ENCODE measurements at places on chromosomes 5 and 9.

DNA sequence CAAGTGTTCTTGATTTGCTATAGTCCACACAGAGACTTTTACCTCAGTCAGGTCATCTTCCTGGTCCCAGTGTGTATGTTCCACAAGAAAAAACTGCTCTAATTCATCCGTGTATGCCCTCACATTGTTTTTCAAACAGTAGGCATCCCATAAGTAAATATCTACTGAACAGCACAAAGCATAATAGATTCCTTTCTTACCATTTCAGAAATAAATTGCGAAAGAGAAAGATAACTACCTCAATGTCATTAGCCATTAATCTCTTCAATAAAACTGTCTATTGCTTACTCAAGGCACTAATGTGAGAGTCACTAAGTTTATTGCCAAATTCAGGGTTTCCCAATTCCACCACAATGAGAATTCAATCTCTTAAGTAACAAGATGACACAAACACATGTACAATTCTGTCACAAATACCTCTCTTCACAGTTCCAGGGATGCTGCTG is 9.6 kb downstream of the FBXW2 start:
- no peak for DNase-seq

- no peak for DNase-seq
Observed at GRCh38 chr9:109535365-109535764, 37.3 kb upstream of the PTPN3 start.

DNA sequence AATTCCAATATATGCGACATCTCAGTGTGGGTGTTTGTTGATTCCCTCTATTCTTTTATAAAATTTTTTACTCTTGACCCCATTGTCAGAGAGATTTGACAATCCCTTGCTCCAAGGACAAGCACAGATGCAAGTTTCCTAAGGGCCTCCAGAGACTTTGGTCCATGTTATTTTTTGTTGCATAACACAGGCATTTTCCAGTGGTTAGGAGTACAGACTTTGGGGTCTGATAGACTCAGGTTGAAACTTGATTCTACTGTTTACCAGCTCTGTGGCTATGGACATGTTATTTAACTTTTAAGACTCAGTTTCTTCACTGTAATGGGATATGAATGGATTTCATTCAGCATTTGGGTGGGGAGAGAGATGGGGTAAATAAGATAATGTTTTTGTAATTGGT is 361.3 kb downstream of the ENC1 start:
- no peak for DNase-seq

DNA sequence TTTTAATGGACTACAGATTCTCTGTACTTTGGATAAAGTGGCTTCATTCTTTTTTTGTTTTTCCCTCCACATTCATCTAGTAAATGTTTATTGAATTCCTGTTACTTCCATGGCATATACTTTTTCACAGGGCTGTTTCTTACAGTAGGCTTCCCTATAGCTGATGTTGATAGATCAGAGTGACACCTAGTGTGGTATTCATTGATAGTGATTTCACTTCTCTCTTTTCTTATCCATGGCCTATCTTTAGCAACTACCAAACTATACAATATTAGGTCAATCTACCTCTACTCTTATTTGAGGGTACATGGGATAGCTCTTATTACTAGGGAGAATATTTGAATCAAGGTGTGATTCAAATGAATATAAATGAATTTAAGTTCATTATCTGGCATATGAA is 35.8 kb downstream of the FSD1L start:
- no peak for DNase-seq

- DNase-seq: no peak
Observed at GRCh38 chr5:14298126-14298847, 155.1 kb downstream of the TRIO start.

DNA sequence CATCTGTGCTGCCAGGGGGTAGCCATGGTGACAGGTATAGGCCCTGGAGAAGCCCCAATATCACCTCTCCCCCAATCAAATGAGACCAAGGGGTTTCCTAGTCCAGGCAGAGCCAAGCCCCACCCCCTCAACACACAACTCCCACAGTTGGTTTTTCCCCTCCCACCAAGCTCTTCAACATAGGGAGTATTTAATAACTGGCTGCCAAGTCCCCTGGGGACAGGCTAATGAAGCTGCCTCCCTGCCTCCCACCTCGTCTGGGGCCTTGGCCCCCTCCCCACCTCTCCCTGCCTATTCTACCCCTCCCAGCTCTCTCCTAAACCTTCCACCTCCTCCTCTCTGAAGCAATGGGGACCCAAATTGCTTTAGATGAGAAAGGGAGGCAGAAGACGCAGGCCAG is 23.4 kb downstream of the CPLX2 start:
- DNase-seq: no peak

DNA sequence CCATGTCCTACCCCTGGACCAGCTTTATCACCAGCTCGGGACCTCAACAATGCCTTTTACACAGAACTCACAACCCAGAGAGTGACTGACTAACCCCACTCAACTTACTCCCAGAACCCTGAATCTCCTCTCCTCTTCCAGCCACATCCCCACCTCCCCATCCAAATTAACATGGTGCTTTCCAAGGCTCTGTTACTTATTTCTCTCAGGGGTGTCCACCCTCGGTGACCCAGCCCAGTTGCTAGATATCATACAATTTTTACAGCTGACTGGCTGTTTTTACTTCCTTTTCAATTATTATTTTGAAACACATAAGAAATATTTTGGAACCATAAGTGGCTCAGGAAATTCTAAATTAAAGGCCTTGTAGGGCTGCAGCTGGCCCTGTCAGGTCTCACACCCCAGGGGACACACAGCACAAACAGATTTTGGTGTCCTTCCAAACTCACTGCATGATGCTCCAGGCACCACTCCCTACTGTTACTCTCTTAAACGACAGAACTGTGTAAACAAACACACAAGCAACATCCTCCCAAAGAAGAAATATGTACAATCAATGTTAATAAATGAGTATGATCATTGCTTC is 180.6 kb downstream of the ADAMTS12 start:
- DNase-seq: no peak

- DNase-seq: no peak
Observed at GRCh38 chr5:141944076-141944475, 13.9 kb downstream of the PCDH12 start.

DNA sequence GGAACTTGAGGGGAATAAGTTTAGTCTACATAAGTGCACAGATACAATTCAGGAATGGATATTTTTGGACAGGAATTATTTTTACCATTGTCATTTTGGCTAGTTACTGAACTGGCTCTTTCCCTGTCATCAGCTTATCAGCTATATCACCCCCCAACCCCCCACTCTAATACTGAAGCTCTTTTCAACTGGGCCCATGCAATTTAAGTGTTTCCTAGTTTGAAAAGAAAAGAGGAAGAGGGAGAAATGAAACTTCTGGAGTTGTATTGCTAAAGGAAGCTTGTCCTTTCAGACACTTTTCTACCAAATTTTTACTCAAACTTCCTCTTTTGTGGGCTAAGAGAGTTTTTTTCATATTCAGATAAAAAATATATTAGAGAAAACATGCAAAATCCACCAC is 18.5 kb upstream of the TIMD4 start:
- no peak for DNase-seq

DNA sequence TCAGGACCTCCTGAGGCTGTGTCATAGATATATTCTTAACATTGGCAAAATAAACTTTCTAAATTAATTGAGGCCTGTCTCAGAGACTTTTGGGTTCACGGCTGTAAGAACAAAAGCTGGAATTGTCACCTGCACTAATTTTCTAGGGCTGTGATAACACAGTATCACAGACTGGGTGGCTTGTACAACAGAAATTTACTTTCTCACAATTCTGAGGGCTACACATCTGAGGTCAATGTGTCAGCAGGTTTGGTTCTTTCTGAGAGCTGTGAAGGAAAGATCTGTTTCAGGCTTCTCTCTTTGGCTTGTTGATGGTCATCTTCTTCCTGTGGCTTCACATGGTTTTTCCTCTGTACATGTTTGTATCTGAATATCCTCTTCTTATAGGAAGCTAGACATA is 29.2 kb upstream of the NFIL3 start:
- no peak for DNase-seq

DNA sequence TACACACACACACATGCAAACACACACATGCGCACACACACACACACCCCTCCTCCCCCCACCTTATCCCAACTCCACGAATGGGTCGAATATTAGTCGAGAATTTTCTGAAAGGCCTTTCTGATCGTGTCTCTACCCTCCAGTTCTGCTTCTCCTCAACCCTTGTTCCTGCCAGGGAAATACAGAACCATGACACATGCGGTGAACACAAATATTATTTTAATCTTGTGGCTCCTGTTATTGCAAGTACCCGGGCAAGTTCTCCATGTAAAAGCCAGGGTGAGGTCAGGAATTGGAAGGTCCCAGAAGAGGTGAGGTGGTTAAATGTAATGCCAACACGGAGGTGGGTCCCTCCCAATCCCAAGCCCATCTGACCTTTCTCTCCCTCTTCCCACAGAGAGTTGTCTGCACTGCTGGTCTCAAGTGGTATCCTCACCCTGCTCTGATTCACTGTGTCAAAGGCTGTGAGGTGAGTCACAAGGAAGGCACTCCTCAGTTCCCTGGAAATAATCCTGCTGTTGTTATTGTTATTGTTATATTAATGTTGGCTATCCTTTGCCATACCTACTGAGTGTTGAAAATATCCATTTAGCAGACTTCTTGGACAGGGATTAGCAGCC is 223.7 kb downstream of the PAPPA start:
- no peak for DNase-seq

DNA sequence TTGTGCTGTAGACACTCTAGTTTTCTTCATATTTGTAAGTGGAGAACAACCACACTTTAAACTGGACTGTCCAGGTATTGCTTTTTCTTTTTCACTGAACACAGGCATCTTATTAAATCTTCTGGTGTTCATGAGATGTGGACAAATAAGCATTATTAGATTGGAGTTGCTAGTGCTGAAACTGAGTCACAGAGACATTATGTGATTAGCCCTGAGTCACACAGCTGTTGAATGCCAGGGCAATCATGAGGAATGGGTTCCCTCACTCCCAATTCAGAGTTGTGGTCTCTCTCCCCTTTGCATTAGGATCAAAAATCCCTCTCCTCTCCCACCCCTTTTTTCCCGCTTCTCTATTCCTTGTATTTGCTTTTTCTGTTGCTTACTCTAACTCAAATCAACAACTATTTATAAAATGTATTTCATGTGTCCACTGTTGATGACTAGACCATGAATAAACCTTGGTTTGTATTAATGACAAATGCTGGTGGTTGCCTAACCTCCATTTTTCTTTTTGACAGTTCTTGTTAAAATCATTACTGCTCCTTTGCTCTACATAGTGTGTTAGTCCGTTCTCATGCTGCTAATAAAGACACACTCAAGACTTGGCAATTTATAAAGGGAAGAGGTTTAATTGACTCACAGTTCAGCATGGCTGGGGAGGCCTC is 738.2 kb downstream of the BRINP1 start:
- DNase-seq: no peak

DNA sequence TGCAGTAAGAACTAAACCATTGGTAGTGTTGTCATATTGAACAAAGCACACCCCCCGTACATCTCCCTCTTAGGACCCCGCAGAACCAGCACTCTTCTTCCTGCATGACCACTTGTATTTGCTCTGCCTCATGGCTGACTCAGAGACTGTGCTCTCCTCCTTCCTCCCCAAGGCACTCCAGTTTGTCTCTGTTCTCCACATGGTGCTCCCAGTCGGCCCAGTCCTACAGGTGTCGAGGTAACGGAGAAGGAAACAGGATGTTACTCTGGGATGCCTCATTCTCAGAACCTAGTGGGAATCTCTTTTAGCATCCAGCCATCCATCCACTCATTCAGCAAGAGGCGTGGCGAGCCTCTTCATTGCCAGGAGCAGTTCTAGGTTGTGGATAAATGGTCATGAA is 97.0 kb upstream of the NIPAL4 start:
- no peak for DNase-seq

DNA sequence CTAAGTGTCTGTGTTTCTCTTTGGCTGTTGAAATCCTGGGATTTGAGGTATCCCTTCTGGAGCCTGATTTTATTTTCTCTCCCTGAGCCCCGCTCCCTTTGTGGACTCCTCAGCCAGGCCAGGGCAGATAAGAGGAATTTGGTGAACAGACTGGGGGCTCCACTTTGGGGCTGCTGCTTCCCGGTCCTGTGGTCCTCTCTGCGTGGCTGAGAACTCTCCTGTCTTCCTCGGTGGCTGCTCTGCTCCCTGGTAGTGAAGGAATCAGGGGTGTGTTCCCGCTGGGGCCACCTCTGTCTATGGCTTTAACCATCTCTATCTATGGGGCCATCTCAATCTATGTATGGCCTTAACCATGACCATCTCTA is 71.7 kb upstream of the SH3PXD2B start:
- no peak for DNase-seq

DNA sequence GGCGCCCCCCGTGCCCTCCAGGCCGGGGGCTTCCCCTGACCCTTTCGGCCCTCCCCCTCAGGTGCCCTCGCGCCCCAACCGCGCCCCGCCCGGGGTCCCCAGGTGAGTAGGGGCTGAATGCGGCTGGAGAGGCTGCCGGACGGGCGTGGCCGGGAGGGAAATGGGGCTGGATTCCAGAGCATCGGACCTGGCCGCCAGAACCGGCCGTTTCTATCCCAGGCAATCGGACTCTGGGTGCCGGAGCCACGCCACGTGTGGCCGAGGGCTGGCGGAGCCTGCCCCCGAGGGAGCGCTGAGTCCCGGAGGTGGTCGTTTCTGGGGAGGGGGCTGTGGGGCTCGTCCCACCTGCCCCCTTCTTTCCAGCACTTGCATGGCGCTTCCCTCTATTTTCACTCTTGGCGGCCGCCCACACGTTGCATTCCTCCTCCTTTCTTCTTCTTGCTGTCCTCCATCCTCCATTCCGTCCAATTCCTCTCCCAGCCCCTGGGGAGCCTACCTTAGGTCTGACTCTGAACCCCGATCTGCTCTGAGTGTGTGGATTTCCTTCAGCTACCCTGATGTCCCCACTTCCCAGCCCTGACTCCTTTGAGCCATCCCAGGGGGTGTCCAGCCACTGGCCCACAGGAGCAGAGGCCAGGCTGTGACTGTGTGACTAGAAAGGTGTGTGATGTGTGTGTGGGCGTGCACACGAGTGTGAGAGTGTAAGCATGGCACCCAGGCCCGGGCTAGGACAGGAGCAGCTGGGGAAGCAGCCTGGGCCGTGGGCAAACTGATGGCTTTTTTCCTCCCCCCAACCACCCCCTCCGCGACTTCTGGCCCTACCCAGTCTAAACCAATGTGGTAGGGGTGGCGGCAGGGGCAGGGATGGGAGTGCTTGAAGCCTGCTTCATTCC is 24.7 kb downstream of the GOLGA2 start:
- no peak for DNase-seq

GRCh38 chr5:139646912-139647505 is 1.1 kb upstream of the CXXC5 start:
- DNase-seq: no peak

- no peak for DNase-seq
Observed at GRCh38 chr5:173851595-173852243, 36.4 kb upstream of the CPEB4 start.

DNA sequence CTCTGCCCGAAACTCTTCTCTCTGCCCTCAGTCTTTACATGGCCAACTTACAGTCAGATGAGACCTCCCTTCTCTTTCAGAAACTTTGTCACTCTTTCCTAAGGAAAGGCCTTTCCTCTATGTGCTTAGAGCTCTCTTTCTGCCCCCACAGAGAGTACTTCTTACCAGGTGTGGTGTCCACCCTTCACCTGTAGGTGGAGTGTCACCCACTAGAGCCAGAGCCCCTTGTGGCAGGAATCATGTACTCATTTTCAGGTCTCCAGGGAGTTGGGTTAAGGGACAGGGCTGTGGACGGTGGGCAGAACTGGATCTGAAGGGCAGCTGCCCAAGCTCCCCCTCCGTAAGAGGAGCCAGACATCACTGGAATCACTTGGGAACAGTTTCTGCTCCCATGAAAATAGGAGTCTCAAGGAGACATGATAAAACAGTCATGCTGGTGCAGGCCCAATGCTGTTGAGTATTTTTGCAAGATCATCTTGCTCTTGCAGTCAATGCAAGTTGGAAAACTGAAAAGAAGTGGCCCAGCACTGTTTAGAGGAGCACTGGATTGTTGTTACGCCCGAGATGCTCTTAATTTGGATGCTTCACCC is 436.7 kb downstream of the ZSWIM6 start:
- DNase-seq: no peak
